ENCODE measurements at places on chromosomes 7 and 10.
A peak's percentile ranks its signal among the peaks of the same experiment; 100 is the strongest.

GRCh38 chr10:21675157-21675796 lies 141.2 kb downstream of the MLLT10 start:
- no peak for DNase-seq

DNA sequence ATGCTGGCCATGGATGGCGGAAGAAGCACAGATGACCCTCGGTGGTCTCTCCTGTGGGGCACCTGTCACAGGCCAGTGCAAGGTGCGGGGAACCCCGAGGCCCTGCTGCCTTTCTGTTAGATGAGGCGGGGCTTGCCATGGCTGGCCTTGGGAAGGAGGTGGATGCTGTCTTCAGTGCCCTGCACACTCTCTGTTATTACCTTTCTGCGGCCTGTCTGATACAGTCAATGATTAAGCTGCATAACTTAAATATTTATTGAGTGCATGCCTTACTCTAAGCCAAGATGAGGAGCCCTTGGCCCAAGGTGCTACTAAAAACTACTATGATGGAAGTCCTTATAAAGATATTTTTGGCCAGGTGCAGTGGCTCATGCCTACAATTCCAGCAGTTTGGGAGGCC lies 36.7 kb upstream of the MNX1 start:
- no peak for DNase-seq

- DNase-seq: no peak
These were observed 19.4 kb downstream of the SCRN1 start for GRCh38 chr7:29970158-29970557.

DNA sequence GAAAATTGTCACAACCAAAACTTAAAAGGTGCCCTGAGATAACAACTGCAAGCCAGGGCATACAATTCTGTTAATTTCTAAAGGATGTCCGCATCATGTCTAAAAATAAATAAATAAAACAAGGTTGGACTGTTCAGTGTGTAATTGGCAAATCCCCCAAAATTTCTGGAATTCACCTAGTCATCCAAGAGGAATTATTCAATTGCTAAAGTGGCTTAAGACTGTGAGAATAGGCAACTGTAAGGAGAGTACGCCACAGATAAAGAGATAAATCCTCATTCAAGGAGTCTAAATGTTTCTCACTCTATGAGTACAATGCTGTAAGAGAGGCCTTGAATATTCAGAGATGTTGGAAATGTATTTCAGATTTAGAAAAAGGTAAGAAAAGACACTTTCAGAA lies 37.2 kb downstream of the PIK3AP1 start:
- DNase-seq: no peak

- DNase-seq: no peak
These were observed 674 bp downstream of the AMZ1 start for GRCh38 chr7:2688409-2689342.

GRCh38 chr7:27312820-27313219 lies 70.2 kb downstream of the EVX1 start:
- DNase-seq: no peak

GRCh38 chr7:96189129-96189820 lies 132.6 kb downstream of the SLC25A13 start:
- DNase-seq: no peak

DNA sequence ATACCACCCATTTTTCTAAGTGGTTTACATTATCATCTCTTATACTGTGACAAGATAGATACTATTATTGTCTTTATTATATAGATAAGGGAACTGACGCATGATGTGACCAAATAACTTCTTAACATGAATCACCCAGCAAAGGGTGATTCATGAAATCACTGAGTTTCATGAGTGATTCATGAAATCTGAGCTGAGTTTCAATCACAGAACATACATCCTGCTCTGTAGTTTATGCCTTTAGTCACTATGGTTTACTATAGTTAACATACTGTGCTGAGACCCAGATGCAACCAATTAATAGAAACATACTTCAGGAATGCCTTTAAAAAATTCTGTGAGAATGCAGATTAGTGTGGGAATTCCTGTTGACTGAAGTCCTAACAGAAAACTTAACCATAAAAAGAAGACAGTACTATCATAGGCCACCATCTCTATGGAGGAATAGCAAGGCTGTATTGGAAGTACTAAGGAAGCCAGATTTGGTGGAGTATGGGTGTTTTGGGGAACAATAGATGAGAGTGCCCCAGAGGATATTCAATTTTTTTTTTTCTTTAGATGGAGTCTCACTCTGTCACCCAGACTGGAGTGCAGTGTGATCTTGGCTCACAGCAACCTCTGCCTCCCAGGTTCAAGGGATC lies 43.1 kb upstream of the SEMA3A start:
- DNase-seq: no peak

- DNase-seq: no peak
These were observed 8.1 kb downstream of the ZNF746 start for GRCh38 chr7:149489391-149490024.

GRCh38 chr7:128778946-128779345 lies 3.4 kb upstream of the OPN1SW start:
- no peak for DNase-seq

- no peak for DNase-seq
These were observed 170.0 kb downstream of the PRKCQ start for GRCh38 chr10:6409971-6410643.

DNA sequence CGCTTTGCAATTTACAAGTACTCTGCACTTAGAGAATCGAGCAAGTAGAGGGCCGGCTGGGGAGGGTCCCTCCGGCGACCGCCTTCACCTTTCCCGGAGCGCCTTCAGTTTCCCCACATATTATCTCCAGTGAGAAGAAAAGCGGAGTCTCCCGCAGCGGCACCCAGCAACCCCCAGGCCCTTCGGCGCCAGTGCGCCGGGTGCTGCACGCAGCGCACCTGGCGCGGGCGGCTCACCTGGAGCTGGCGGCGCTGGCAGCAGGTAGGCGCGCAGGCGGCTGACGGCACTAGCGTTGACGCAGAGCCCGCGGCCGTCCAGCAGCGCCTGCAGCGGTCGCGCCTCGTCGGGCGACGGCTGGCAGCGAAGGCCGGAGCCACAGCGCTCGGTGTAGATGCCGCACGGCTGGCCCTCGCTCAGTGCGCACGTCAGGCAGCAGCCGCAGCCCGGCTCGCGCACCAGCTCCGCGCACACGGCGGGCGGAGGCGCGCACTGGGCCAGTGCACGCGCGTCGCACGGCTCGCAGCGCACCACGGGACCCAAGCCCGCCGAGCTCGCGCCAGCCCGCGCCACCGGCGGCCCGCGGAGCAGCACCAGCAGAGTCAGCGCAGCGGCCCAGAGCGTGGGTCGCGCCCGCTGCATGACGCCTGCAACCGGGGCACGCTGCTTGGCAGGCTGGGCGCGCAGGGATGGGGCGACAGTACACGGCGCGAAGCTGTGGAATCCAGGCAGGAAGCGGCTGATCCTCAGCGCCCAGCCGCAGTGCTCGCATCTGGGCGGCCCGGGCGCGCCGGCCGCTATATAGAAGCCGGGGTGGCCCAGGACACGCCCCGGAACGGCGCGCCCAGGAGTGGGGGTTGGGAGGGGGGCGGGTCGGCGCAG lies at the start of gene IGFBP3:
TSS of gene IGFBP3 (minus strand) at position 771 of the 879 bp plus-strand sequence. CDS start at position 639, 132 bp downstream.
- no peak for DNase-seq

DNA sequence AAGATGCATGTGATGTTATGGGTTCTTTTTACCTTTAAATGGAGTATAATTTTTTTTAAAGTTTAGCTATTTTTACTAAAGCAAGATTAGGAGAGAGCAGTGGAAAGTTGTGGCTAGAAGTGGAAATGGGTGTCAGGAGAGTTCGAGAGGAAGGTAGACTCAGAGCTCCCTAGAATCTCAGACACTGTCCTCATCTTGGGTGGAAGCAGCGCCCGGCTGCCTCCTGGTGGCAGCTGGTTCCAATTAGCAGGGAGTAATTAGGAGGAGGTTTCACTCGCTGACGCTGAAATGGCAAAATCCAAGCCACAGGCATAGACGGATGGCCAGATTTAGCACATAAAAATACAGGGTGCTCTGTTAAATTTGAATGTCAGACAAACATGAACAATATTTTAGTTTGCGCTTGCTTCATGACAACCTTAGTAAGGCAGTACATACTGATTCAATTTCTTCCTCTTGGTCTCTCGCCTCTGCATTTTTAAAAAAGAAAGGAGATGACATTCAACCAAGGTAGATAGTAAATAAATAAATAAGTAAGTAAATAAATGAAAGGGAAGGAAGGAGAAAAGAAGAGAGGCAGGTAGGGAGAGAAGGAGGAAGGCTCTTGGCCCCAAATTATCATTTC lies 58.5 kb downstream of the LGI1 start:
- DNase-seq: peak; percentile 51

DNA sequence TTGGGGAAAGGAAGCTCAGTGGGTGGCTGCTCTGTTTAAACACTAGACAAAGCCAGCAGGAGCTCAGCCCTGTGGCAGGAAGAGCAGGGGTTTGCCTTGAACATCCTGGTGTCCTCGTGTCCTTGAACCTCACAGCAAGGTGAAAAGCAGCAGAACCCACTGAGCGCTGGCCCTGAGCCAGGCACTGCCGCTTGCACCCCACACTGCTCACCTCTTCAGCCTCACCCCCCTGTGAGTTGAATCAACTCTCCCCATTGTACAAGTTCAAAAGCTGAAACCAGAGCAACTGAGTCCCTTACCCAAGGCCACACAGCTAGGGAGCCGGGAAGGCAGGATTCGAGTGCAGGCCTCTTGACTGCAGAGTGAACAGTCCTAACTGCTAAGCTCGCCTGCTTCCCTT lies 32.0 kb downstream of the SLC29A3 start:
- DNase-seq: no peak

- no peak for DNase-seq
These were observed at the start of gene MLXIPL for GRCh38 chr7:73623798-73624668. TSS of gene MLXIPL (minus strand) at chr7:73624522. CDS start at chr7:73624492, 30 bp downstream.

DNA sequence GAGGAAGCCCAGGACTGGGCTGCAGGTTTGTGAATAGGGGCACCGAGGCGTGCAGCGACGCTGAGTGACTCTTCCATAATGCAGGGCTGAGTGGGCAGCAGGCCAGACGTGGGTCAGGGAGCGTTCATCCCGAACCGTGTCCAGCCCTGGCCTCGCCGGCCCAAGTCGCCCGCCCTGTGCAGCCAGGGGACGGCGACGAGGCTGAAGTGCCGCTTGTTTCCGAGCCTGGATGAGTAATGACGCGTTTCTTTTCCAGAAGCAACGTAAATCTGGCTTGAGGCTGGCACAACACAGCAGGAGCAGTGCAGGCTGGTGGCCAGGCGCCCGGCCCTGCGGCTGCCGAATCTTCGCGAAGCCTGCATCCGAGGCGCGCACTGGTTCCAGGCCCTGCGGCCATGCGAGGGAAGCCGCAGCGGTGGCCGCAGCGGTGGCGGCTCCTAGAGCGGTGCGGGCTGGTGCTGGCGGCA lies 74.0 kb upstream of the SEC61G start:
- DNase-seq: peak; percentile 57
